ENCODE measurements at places on chromosomes 7 and 10.

DNA sequence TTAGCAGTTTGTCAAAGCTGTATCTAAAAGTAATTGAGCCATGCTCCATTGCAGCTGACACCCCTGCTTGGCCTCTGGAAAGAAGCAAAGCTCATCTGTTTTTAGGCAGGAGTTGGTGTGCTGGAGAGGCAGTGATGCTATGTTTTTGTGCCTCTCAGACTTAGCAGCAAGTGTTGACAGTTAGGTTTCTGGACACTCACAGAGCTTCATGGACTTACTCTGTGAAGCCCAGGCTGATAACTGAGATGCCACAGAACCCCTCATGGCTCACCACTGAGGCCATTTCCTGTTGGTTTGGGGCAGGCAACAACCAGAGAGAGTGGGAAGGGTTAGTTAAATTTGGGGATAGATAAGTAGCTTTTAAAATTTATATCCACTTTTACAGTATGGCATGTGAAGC is 59.8 kb downstream of the BTAF1 start:
- no peak for DNase-seq

DNA sequence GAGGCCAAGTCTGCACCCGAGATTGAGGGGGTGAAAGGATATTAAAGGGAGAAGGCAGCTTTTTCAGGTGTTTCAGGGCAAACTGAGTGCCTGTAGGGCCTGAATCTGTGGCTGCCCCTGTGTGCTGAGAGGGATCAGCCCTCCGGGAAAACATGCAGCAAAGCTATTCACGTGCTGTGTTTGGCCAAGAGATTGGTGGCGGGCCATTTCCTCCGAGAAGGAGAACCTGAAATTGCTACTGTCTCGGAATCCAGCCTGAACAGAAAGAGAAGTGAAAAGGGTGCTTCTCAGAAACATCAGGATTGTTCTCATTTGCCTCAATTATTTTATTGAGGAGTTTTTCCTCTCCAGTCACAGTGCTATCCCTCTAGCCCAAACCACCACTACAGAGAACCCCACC is 16.0 kb downstream of the GIMAP5 start:
- no peak for DNase-seq

GRCh38 chr10:36373424-36374096 is 731.5 kb upstream of the FZD8 start:
- peak; percentile 37 for DNase-seq

DNA sequence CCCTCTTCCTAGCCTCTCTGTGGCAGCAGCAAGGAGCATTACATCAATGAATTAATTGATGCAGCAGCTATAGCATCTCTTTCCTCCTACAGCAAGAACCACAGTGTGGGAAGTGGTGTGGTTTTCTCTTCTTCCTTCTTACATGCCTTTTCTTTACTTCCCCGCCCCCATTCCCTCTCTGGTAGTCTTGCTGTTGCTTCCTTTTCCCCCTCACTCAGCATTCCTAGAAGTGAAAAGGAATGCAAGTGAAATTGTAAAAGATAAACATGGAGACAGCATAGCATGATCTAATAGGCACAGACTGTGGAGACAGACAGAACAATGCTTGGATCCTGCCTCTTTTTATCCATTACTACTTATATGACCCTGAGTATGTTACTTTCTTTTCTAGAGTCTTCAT is 370.5 kb upstream of the BMPER start:
- no peak for DNase-seq

GRCh38 chr10:94351089-94351488 is 11.7 kb downstream of the NOC3L start:
- DNase-seq, result no peak

DNA sequence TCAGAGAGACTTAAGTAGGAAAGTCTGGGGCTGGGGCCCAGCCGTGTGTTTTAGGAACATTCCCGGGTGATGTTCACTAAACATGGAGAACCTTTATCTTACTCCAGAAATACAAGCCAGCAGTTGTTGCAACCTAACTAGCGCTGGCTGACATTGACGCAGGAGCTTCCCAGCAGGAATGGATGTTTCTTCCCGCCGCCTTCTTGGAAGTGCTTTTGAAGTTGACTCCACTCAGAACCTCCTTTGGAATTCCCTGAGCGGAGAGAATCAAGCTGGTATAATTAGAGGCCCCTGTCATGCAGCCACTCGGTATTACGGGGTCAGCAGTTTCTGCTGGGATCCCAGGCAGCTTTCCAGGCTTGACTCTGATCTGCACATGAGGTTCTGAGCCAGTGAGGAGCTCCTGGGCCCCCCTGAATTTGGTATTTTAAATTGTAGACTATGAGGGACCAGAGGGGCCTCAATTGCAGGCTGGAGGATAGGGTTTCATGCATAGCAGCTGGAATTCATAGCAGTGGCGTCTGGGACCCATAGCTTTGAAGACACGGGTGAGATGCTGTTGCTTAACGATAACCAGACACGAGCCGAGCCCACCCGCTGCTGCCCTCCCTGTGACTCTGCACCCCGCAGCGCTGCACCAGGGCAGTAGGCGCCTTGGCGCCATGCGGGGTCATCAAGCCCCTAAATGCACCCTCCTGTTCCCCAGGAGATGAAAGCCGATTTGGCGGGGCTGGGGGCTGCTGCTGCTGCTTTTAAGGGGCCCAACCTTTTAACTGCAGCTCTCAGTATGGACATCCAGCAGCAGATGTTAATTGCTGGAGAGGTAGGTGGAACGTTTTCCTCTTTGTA is 61.8 kb downstream of the EEPD1 start:
- DNase-seq, result peak; percentile 52

- no peak for DNase-seq
Measured at GRCh38 chr10:37222046-37222445, 96.6 kb downstream of the ANKRD30A start.

GRCh38 chr10:117938104-117938503 is 108.6 kb downstream of the RAB11FIP2 start:
- DNase-seq, result no peak

DNA sequence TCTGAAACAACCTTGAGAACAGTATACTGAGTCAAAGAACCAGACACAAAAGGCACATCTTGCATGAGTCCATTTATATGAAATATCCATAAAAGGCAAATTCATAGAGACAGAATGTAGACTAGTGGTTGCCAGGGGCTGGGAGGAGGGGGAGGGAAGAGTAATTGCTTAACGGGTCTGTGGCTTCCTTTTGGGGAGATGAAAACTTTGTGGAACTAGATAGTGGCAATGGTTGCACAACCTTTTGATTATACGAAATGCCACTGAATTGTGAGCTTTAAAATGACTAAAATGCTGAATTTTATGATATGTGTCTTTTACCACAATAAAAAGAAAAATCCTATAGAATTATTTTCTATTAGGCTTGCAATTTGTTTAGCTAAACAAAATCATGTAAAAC is 16.8 kb downstream of the ADRB1 start:
- no peak for DNase-seq

DNA sequence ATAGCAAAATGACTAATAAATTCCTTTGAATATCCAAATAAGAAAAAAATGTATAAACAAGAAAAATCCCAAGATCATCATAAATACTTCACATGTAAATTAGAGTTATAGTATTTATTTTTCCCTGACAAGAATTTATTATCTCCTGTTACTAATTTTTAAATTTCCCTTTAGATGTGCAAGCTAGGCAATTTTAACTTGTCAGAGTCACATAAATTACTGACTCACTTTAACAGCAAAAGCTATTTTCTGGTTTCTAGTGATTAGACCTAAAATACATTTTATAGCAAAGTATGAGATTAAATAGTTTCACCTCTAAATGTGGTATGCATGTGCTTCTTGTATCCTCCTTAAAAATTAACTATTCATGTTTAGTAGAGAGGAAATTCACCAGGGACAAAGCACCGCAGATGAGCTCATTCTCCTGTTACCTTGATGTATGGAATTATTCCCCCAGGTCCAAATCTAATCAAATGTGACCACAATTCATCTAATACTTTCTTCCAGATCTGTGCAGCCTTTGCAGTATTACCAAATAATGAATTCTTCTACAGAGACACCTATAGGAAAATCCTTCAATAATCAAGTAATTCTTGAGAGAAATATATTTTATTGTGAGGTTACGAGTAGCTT is 621.2 kb downstream of the DNAJB9 start:
- DNase-seq, result no peak

GRCh38 chr7:17719998-17720397 is 220.3 kb downstream of the SNX13 start:
- DNase-seq, result no peak

GRCh38 chr10:124612611-124613498 is 131.3 kb downstream of the FAM53B start:
- peak; percentile 88 for DNase-seq

- DNase-seq, result no peak
Measured at GRCh38 chr10:47022311-47023131, 111.3 kb downstream of the PTPN20 start.

DNA sequence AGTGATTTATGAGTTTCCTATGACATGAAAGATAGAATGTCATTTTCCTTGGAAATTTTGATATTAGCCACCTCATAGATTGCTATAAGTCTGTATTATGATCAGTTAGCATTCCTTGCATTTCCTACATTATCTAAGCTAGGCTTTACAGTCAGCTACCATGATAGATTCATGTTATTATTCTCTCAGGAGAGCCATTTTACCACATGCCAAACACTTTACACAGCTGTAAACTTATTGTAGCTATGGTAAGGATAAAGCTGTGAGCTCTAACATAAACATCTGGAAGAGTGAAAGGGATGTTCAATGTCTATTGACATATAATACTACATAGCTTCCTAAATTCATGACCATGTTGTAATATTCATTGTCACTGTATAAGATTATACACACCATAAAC is 608.0 kb downstream of the PHTF2 start:
- no peak for DNase-seq

GRCh38 chr10:91077549-91078071 is 142.9 kb upstream of the PCGF5 start:
- no peak for DNase-seq

DNA sequence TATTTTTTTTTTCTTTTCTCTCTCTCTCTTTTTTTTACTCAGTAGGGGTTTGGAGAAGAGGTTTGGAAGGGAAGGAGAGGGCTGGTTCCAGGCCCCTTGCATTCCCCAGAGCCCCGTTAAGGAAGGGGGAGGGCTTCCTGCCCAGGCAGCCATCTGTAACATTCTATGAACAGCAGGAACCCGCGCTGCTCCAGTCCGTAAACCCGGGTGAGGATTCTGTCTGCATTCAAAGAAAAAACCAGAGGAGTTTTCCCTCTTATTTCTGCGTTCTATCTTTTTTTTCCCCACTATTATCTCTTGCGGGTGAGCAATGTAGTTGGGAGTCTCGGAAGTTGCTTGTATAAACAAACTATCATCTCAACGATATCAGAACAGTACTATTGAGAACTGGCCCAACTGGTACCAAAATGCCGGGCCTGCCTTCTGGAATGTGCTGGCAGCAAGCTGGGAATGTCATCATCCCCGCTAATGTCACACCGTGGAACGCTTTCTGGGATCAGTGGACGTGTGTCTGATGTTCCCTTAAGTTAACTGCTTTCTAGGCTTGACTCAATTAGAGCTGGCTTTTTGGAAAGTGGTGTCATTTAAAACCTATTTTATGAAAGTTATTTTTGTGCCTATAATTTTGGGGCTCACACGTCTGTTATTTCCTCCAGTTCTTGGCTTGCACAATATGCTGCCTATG is 153.1 kb upstream of the MEOX2 start:
- peak; percentile 75 for DNase-seq

DNA sequence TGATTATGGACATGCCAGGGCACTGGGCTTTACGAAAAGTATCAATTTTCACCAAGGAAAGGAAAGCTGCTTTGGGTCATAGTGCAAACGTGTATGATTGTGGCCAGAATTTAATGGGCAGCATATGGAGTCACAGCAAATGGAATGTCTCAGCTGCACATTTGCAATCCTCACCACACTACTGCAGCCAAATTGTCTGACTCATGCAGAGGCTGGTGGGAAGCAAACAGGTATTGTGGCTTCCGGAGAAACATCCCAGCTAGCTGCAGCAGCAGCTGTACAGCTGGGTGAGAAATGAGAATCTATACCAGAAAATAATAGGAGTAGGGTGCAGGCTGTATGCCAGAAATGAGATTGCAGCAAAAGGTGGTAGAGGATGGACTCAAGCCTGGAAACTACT is 374.7 kb upstream of the VWC2 start:
- DNase-seq, result no peak

- no peak for DNase-seq
Measured at GRCh38 chr7:99834382-99834781, 6.6 kb downstream of the CYP3A43 start.

- no peak for DNase-seq
Measured at GRCh38 chr10:110147961-110148360, 59.4 kb upstream of the MXI1 start.

Measured in H9 (cell line).